ENCODE measurements at places on chromosomes 16 and 17.

GRCh38 chr17:56679115-56679776 is 85.7 kb downstream of the NOG start:
- no peak for DNase-seq

DNA sequence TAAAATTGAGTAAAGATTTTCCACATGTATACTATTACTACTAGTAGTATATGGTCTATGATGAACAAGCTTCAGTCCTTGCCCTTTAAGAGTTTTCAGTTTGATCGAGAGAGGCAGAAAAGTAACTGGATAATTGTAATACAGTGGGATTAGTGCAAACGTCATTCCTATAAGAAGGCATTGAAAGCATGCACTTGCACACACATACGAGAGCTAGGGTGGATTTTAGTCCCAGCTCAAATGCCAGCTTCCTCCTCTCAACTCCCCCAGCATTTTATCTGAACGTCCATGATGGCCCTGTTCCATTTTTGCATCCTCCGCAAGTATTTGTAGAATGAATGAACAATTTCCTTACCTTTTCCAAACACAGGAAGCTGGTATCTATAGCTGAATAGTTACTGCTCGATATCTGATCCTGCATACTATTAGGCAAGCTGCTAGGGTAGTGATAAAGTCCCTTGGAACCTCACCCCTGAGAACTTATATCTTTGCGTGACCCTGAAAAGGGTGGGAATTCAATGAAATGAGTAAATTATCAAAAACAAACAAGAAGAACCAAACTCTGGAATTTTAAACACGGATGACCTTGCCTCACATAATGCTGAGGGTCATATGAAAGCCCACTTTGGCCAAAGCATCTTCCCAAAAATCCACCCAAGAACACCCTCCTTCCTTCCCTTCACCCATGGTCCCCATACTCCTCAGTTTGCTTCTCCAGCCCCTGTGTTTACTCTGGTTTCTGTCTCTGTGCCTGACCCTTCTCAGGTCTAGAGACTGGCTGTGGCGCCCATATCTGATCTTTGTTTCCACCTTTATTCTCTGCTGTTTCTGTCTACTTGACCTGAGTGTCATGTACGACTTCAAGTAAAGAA is 60.5 kb downstream of the TMEM100 start:
- no peak for DNase-seq

GRCh38 chr17:74605361-74605760 is 13.3 kb upstream of the CD300LD start:
- DNase-seq: no peak

- DNase-seq: no peak
These were observed 257.7 kb upstream of the PMFBP1 start for GRCh38 chr16:72429671-72430081.

- no peak for DNase-seq
These were observed 7.8 kb upstream of the ADGRG1 start for GRCh38 chr16:57620335-57621231.

- no peak for DNase-seq
These were observed 99.3 kb downstream of the NDE1 start for GRCh38 chr16:15749371-15749770.

DNA sequence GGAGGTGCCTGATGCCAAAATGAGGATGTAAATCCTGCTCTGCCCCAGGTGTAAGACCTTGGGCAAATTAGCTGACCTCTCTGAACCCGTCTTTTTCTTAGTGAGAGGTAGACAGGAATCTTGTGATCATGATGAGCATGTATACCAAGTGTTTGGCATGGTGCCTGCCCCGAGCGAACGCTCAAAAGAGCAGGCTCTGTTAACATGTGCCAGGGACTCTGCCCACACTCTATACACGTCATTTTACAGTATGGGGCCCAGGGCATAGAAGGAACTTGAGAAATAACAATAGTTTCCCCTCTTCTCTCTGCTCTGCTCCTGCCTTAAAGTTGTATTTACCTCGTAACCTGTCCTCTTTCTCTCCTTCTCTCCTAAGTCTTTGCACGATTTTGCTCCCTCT is 9.3 kb upstream of the MAF start:
- no peak for DNase-seq

DNA sequence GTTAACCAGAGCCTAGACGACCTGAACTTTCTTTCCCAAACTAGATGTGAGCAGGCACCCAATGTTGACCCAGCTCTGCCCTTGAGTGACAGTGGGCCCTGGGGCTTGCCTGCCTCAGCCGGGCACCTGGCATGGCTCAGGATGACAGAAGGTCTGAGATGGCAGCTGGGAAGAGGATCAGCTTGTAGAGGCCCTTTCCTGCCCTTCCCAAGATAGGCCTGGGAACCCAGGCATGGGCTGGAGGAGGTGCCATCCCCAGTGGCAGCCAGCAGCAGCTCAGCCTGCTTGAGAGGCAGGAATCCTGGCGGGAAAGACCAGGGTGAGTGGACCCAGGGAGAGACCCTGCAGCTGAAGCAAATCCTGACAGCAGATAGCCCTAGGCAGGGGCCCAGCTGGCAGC is 59.1 kb downstream of the PIPOX start:
- DNase-seq: no peak

DNA sequence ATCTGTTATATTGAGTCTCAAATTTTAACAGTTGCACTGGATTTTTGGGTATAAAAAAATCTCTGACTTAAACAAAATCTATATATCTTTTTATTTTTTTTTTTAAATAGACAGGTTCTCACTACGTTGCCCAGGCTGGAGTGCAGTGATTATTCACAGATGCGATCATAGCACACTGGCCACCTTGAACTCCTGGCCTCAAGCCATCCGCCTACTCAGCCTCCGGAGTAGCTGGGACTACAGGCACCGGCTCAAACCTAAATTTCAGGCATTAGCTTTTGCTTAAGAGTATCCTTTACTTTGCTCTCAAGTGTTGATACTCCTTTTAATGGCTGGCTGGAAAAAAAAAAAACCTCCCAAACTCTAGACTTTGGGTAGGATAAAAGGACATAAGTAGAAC is 61.6 kb downstream of the RPGRIP1L start:
- DNase-seq: no peak

- no peak for DNase-seq
These were observed 131.1 kb downstream of the ENGASE start for GRCh38 chr17:79205688-79206205.

- no peak for DNase-seq
These were observed 2.2 kb upstream of the CDH5 start for GRCh38 chr16:66364117-66364958.

DNA sequence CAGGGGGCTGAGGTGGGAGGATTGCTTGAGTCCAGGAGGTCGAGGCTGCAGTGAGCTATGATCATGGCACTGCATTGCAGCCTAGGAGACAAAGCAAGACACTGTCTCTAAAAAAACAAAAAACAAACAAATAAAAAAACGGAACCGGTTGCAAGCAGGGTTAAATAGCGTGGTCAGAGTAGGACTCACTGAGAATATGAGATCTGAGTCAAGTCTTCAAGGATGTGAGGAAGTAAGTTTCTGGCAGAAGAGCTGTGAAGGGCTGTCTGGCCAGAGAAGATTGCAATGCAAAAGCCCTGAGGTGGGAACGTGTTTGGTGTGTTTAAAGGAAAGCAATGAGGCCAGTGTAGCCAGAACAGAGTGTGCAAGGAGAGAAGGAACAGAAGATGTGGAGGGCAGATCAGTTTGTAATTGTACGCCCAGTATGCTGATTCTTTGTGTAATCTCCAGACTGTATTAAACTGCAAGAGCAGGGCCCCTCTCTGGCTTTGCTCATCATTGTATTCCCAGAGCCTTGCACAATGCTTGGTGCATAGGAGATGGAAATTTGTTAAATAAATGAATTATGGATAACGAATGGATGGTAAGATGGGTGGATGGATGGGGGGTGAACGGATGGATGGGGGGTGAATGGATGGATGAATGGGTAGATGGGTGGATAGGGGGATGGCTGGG is 6.3 kb downstream of the G6PC1 start:
- DNase-seq: no peak

DNA sequence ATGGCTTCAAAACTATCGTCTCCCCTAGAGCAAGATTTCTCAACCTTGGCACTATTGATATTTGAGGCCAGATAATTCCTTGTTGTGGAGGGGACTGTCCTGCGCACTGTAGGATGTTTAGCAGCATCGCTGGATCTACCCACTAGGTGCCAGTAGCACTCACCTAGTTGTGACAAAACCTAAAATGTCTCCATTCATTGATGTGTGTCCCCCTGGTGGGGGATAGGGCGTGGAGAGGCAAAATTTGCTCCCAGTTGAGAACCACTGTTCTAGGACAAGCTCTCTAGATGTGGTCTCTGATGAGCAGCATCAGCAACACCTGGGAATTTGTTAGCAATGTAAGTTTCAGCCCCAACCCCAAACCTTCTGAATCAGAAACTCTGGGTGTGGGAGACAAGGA is 259.0 kb downstream of the XYLT1 start:
- DNase-seq: no peak

DNA sequence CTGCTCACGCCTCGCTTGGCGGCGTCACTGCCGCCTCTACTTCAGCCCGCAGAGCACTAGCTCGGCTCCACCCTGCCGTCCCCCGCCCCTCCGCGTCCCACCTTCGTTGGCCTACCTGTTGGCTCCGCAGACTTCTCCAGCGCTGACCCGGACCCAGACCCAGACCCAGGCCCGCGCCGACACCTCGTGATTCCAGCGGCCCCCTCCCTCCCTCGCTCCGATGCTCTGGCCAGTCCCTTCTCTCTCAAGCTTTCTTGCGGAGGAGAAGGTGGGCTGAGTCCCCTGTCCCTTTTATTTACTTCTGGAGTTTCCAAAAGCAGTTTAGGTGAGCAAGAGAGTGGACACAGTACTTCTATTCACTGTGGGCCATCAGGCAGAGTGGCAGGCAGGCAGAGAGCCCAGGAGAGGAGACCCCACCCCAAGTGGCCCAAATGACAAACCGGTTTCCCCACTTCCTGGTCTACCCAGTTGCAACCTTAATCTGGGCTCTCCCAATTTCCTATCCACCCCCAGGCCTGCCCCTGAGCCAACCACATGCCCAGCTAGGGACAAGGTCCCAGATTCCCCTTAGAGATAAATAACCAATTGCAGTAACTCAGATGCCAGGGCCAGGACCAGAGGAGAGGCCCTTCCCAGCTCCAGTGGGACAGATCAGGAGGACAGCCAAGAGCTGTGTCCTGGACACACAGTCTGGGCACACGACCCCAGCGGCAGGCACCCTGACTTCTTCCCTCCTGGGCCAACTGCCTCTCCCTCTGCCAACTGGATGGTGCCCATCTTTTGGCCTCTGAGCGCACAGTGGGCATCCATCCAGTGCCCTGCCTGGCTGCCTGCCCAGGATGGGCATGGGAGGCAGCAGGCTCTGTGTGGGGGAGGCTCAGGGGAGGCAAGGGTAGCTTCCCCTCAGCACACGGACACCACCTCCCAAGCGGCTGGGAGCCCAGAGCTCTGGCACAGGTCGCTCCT is 1.2 kb upstream of the SRCIN1 start:
- no peak for DNase-seq

- DNase-seq: no peak
These were observed 10.2 kb upstream of the CENPT start for GRCh38 chr16:67857547-67858233.

- DNase-seq: no peak
These were observed 43.7 kb downstream of the CMTM4 start for GRCh38 chr16:66652661-66653360.

GRCh38 chr16:72291121-72291520 is 119.2 kb upstream of the PMFBP1 start:
- no peak for DNase-seq

DNA sequence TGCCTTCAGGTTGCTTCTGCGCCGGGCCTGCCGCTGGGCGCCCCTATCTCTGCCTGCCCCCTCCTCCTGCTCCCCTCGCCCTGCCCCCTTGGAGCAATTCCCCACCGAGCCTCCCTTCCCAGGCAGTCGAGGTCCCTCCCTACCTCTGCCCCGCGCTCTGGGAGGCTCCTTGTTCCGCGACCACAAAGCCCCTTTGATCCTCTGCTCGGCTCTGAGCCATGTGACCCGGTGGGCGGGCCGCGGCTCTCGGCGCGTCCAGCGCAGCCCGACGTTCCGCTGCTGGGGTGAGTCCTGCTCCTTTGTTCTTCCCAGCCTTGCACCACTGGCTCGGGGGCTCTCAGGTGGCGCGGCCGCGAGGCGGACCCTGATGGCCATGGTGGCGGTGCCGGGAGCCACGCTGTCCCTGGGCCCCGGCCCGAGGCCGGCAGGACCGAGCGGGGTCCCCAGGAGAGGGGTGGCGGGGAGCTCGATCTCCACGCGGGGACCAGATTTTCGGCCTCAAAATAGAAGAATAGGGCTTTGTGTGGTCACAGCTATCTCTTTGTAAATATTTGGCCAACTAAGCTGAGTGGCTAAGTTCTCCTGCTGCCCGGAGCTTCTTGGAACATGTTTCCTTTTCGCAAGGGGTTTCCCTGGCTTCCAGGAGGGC is 310.6 kb downstream of the SEC14L1 start:
- no peak for DNase-seq

- no peak for DNase-seq
These were observed 879 bp upstream of the ACSF2 start for GRCh38 chr17:50424996-50425681.

DNA sequence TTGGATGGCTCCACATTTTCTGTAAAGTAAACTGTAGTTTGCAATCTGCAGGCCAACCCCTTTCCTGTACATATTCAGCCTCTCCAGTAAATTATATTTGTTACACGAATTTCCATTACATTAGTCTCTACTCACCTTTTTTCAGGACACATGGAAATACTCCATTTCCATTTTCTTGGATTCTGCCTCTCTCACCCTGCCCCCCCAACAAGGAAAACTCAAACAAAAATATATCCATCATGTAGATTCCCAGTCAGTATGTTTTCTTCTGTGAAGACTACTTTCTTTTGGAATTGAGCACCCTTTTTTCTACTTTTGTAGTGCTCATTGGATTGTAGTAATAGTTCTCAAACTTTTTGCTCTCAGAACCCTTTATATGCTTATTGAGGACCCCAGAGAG is 2.9 kb downstream of the PPM1D start:
- no peak for DNase-seq

DNA sequence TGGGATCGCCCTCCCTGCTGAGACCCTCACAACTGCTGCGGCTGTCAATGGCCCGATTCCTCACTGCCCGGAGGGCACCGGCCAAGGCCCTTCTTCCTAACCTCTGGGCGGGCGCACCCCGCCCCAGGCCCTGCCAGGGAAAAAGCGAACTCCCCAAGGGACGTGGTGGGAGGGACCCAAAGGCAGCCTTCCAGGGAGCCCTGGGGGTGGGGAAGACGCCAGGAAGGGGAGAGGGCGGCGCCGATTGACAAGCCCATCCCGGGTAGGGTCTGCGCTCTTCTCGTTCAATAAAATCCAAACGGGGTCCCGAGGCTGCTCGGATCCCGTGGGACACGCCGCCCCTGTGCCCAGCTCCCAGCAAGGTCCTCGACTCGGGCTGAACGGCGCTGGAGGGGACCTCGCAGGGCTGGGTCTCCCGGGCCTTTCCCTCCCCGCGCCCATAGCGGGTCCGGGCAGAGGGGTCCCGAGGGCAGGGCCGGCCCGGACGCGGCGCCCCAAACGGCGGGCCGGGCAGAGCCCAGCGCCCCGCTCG is 416 bp downstream of the KIFC3 start:
- no peak for DNase-seq

- DNase-seq: no peak
These were observed 162.7 kb upstream of the CDC42EP4 start for GRCh38 chr17:73474370-73474988.

Data from stimulated activated CD4-positive, alpha-beta T cell treated with anti-CD3 and anti-CD28 coated beads, Interleukin-15, amount 100 ng/mL, for 1 hour (primary cell).